ENCODE measurements at places on chromosomes 11 and 22. TPM values are rescaled to one million over a fixed set of nuclear protein-coding genes. Genes with fewer than 3 reads are reported as not detected.

RIMBP3B gene
- polyA plus RNA-seq = not detected

FBLN1 gene
- polyA plus RNA-seq = 97.9 TPM

MYBPC3 gene
- polyA plus RNA-seq = 0.64 TPM

GUCY1A2 gene
- 2.8 TPM for polyA plus RNA-seq

VSIG10L2 gene
- polyA plus RNA-seq = not detected

APOL4 gene
- polyA plus RNA-seq = 10.9 TPM

GNG3 gene
- polyA plus RNA-seq = 1.9 TPM

OR52B2 gene
- polyA plus RNA-seq = not detected

MTFP1 gene
- polyA plus RNA-seq = 5.1 TPM

CCDC34 gene
- 39.4 TPM for polyA plus RNA-seq

MUC6 gene
- polyA plus RNA-seq = 17.8 TPM

OR8A1 gene
- polyA plus RNA-seq = not detected

OR52A1 gene
- polyA plus RNA-seq = not detected

PTGDR2 gene
- polyA plus RNA-seq = 0.24 TPM

DNA sequence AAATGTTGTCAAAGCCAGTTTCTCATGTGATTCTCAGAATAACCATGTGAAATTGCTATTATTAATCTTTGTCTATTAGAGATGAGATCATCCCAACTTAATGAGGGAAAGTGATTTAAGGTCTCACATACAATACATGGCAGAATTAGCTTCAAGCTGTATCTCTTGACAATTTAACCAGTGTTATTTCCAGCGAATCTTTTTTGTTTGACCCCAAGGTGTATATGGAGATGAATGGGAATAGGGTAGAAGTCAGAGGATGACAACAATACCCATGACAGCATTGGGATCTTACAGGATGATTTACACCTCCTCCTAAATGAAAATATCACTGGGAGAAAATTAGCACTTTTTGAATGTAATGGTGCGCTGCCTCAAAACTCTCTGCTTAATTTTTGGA is 290.8 kb upstream of the LUZP2 start:
- DNase-seq = no peak

DNA sequence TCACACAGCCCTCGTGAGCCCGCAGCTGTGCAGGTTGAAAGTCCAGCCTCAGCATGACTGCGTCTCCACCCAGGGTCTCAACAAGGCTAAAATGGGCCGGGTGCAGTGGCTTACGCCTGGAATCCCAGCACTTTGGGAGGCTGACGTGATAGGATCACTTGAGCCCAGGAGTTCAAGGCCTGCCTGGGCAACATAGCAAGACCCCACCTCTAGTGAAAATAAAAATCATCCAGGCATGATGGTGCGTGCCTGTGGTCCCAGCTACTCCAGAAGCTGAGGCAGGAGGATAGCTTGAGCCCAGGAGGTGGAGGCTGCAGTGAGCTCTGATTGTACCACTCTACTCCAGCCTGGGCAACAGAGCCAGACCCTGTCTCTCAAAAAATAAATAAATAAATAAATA is 100.8 kb upstream of the PRR5 start:
- no peak for DNase-seq

DNA sequence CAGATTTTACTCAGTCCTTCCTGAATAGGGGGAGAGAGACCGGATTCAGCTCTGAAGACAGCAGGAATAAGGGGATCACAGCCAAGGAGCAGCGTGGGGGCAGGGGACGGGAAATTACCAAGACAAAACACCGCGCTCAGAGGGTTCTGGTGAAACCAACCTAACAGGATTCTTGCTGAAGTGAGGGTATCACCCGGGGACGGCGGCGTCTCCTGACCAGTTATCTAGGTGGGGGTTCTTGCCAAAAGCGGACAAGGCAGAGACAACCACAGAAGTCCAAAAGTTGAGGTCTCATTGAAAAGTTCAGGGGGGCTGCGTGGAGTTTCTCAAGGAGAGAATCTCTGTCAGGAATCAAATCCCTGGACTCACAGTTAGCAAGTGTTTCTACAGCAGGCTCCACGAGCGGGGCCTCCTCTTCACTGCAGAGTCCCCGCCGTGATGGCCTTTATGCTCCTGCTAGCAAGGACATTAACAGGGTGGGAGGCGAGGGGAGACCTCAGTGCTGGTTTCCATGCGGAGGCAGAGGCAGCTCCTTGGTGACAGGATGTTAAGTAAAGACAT is 291.0 kb downstream of the BRD1 start:
- DNase-seq = no peak

DNA sequence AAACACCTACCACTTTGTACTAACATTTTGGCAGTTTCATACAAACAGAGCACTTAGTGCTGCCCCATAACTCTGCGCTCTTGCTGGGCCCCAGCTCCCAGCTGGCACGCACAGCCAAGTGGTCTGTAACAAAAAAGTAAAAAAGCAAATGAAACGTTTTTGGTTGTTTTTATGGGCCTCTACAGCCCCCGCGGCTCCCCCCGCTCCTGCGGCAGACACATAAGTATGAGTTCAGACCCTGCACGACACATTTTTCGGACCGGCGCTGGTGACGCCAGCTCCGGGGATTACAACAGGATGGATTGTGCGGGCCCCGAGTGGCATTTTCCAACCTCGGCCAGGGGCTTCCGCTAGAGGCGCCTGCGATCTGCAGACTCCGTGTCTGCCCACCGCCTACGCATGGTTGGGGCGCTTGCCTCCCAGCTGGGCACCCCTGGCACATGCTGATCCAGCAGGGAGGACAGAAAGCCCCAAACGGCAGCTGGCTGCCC is 418.2 kb downstream of the SOX6 start:
- no peak for DNase-seq

DNA sequence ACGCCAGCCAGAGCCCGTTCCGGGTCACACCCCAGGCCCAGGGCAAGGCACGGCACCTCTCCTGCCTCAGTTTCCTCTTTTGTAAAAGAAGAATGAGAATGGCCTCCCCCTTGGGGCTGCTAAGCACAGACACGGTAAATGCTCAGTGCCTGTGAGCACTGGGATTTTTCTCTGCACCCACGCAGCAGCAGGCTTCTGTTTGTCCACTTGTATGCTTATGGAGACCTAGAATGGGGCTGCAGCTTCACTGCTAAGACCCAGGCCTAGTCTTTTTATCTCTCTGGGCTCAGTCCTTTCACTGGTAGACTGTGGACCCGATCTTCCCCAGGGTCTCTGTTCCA is 1327.9 kb downstream of the TBC1D22A start:
- DNase-seq = no peak

DNA sequence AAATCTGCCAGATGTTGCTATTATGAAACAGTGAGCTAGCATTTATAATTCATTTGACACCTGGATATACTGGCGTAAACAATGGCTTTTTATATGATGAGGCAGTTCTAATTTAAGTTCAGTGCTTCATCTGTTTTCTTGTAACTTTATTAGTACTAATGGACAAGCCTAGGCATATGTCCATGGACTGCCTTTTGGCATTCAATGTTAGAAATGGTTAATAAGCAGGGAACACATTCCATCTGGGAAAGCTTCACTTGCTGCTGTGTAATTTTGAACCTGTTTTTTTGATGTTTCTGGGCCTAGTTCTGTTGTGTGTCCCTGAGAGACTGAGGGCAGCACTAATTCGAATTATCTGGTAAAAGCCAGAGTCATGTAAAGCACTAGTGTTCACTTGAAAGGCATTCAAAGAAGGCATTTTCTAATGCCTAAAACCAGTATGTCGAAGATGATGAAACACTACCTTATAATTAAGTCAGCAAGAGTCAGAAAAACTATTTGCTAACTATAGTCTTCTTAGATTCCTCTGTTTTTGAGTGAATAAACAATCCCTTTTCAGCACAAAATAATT is 138.5 kb downstream of the SWAP70 start:
- DNase-seq = no peak

- DNase-seq = no peak
Observed at GRCh38 chr22:31497148-31497938, 1.0 kb downstream of the SFI1 start.

- DNase-seq = no peak
Observed at GRCh38 chr22:23517804-23518375, 62.2 kb downstream of the IGLL1 start.

- no peak for DNase-seq
Observed at GRCh38 chr22:30211124-30211820, 35.3 kb downstream of the LIF start.

DNA sequence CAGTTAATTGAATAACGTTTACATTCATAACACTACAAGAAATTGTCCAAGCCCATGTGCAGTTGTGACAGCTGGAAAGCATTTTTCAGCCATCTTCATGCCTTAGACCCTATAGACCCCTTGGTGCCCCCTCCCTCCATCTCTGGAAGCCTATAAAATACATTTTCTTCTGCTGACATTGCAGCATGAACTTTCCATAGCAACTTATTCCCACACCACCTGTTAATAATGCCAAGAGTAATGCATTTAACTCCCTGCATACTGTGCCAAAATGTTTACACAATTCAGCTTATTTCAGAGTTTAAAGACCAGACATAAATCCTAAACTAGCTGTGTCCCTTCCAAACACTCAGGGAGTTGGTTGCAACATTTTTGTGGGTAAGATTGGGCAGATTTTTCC is 143.0 kb upstream of the ARHGAP20 start:
- DNase-seq = no peak

DNA sequence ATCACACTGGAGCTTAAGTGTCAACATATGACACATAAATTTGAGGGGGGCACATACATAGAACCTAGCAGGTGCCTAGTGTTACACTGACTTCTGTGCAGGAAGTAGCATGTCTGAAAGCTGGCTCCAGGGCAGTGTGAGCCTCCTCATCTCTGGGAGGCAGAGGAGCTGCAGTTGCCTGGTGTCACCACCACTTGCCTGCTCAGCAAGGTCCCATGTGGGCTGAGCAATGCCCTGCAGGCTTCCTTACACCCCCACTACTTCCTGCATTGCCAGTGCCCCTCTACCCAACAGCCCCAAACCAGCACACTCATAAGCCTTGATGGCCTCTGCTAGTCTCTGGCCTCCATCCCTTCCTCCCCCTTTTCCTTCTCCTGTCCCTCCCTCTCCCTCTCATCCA is 165.8 kb downstream of the BUD13 start:
- DNase-seq = no peak

- DNase-seq = no peak
Observed at GRCh38 chr22:46517255-46517761, 20.1 kb downstream of the CELSR1 start.

- DNase-seq = no peak
Observed at GRCh38 chr11:121563003-121563402, 110.2 kb upstream of the SORL1-AS1 start.

DNA sequence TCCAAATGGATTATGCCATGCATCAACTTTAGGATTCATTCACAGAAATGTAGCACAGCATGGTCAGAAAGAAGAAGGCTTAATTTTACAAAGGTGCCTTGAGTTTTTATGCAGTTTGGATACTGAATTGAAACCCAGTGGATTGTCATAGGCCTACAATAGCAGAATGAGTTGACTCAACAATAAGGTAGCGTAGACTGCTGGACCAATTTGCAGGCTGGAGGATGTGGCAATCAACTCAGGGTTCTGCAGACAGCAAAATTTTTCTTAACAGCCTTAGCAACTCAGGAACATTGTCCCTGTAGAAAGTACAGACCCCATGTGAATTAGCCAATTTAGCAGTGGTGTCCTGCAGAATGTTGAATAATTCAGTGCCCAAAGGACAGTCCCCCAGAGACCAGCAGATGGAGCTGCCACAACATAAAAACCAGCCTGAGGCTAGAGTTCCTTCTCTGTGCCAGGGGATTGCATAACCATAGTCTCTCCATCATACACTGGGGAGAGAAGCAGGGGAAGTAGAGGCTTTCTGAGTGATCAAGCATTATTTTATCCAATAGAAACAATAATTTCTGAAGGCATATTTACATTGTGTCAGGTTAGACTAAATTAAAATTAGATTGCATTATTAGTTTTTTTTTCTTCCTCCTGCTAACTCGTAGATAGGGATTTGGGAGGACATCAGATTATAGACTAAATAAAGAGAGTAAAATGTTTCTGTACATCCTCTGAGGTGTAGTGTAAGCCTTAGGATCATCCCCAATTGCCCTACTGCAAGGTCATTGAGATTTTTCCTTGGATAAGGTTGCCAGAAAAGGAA is 20.3 kb upstream of the MRPL17 start:
- DNase-seq = no peak

GRCh38 chr11:115362997-115363396 is 141.2 kb downstream of the CADM1 start:
- DNase-seq = no peak

DNA sequence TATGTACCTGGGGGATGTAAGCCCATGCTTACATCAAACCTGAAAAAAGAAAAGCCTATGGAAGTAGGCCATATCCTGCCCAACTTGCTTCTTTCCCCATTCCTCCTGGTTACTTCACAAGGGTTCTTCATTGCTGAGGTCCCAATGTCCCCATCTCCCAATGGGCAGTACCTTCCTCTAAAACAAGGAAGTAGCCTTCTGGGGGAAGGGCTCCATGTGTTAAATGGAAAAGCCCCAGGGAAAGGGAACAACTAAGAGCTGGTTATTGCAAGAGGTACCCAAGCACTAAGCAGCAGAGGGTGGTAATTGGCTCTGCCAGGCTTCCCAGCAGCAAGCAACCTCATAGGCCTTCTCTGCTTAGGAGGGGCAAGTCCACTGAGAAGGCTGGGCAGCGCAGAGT is 11.3 kb downstream of the TMEM216 start:
- DNase-seq = no peak

DNA sequence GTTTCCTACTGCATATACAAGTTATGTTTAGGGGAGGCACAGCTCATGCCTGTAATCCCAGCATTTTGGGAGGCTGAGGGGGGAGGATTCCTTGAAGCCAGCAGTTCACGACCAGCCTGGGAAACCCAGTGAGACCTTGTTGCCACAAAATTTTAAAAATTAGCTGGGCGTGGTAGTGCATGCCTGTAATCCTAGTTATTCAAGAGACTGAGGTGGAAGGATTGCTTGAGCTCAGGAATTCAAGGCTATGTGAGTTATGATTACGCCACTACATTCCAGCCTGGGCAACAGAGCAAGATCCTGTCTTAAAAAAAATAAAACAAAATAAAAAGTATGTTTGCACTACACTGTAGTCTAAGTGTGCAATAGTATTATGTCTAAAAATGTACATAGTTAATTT is 108.8 kb upstream of the TEAD1 start:
- DNase-seq = no peak

DNA sequence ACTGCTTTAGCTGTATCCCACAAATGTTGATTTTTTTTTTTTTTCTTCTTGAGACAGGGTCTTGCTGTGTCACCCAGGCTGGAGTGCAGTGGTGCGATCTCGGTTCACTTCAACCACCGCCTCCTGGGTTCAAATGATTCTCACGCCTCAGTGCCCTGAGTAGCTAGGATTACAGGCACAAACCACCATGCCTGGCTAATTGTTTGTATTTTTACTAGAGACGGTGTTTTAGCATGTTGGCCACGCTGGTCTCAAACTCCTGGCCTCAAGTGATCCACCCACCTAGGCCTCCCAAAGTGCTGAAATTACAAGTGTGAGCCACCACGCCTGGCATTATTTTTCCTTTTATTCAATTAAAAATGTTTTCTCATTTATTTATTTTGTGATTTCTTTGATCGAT is 55.9 kb downstream of the PDHX start:
- no peak for DNase-seq
